ENCODE measurements at places on chromosomes 6 and 20.

DNA sequence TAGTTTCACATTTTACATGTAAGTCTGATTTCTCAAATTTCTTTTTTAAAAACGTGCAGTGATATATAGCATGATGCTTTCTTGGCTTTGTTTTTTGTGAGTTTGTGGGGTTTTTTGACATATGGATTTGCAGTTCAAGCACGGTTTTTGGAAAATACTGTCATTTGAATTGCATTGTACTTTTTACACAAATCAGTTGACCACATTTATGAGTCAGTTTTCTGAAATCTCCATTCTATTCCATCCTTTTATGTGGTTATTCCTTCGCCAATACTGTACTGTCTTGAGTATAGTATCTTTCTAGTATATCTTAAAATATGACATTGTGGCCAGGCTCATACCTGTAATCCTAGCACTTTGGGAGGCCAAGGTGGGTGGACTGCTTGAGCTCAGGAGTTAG lies 890.0 kb upstream of the CITED2 start:
- no peak for DNase-seq

DNA sequence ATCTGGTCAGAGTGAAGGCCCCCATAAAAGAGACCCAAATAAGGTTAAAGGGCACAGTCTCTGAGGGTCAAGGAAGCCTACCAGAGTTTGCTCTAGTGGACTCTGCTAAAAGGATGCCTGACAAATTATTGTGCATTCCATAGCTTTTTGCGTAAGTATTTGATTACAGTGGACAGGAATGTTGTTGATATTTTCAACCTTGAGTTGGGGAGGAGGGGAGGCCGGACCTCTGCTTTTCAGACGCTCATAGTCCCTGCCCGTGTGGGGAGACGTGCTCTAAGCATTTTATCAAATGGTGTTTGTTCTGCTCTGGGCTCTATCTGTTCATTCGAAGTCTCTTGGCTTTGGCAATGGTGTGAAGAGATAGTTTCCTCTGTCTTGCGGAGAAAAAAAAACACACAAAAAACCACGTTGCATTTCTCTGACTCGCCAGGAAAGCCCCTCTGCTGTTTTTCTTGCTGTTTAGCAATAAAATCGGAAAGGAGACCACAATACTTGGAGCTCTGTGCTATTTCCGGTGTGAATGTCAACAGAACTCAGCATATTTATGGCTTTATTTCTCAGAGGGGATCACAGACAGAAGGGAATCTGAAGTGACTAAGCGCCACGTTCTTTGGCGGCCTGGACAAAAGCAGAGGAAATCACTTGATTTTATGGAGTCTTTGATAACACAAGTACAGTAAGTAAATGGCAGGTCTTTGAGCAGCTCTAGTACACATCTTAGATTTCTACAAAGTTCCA lies 159.8 kb downstream of the ZFP64 start:
- no peak for DNase-seq

DNA sequence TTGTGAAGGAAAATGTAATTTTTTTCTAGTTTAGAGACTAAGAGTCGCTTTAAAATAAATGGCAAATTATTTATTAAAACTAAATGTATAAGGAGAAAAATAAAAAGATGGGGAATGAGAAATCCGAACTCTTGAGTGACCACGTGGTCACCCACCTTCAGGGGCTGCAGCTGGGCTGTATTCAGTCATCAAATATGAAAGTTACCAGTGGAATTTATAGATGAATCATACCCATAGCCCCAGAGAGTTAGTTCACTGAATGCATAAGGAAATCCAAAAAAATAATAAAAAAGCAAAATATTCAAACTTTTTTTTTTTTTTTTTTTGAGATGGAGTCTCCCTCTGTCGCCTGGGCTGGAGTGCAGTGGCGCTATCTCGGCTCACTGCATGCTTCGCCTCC lies 947.7 kb upstream of the ADGRB3 start:
- DNase-seq = no peak

- no peak for DNase-seq
Measured at GRCh38 chr20:17556837-17557674, 12.8 kb upstream of the DSTN start.

DNA sequence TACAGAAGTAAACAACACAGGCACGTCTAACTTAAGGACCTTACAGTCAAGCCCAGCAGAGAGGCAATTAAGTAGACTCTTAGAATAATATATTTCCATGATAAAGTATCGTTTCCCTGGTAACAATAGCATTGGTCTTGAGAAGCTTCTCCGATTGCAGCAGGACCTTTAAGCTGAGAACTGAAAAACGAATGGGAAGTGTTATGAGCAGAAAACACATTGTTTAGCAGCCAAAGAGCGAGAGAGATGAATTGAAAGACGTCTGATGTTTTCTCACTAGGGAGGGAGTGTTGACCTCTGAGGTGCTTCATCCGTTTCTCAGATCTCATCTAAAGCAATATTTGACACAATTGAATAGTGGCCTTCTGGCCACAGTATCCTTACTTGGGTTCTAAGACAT lies 855 bp downstream of the BYSL start:
- no peak for DNase-seq

DNA sequence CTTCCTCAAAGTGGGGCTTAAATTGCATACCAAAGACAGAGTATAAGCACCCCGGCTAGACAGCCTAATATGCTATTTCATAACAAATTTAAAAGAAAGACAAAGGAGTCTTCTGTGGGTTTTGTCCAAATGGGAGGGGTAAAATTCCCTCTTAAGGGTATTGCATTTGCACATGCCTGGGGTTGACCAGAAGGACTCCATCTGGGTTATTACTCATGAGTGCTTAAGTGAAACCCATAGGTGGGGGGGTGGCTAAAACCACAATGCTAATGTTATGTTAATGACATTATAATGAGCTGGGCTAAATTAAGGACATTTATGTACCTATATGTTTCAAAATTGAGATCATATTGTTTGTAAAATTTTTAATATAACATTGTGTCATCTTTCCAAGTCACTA lies 15.0 kb downstream of the IMPG1 start:
- DNase-seq = no peak

DNA sequence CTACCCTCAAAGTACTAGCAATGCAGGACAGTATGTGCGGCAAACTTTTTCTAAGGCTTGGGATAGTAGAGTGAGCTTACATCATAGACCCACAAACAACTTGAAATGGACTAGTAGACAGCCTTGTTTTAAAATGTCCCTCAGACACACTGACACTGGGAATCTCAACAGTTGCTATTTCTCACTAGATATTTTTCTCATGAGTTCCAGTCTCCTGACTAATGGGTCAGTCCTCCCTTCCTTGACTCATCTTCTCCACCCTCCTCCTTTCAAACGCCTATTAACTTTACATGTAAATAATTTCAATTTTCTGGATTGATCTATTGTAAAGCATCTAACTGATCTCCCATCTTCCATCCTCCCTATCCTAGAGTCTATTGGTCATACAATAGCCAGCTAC lies 308.3 kb upstream of the PREP start:
- DNase-seq = no peak

DNA sequence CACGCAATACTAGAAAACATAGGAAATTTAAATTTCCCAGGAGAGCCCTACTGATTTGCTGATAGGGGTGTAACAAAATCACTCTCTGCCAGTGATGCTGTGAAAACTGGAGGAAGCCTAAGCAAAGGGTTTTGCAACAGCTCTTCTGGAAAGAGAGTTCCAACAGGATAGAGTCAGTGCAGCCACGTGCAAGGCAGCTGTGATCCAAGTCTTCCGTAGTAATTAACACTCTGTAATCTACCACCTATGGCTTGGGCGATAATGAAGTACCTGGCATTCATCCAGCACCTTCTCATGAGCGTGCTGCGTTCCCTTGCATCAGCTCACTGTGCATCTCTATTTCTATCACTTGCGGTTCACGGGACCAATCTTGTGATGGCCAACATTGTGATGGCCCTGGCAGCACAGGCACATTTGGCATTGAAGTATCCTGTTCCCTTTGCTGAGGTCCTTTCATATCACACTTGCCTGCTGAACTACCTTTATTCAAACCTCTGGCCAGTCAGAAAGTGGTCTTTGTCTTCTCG lies 48.2 kb downstream of the IRF4 start:
- no peak for DNase-seq

DNA sequence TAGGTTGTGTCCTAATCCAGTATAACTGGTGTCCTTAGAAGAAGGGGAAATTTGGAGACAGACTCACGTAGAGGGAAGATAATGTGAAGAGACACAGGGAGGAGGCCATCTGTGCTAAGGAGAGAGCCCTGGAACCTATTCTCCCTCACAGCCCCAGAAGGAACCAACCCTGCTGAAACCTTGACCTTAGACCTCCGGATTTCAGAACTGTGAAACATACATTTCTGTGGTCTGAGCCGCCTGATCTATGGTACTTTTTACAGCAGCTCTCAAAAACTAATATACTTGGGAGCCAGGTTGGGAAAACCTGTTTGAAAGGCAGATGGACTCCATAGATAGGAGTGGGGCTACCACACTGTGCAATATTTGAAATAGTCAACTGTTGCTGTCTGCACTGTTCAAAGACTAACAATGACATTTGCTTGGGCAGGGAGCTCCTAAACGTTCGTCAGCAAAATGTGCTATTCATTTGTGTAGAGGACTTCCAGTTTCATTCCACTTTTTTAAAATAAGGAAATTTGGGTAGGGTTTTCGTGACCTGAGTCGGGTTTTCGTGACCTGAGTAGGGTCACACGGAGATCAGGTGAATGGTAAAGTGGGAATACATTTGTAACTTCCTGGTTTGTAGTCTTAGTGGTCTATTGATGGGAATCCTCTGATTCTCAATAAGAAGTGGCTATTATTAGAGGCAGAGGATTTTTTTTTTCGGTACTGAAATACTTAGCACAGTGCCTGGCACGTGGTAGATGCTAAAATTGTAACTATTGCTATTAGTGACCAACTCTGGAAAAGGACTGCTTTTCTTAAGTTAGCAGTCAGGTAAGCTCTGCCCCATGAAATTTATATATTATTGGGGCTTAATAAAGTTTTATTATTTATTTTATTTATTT lies 11.4 kb downstream of the TAGAP start:
- no peak for DNase-seq

GRCh38 chr6:33174784-33175183 lies 17.5 kb downstream of the COL11A2 start:
- DNase-seq = no peak

- DNase-seq = no peak
Measured at GRCh38 chr20:23937303-23938117, 51.1 kb downstream of the GGTLC1 start.

GRCh38 chr20:60095456-60095855 lies 137.2 kb downstream of the CDH26 start:
- DNase-seq = peak; percentile 92

DNA sequence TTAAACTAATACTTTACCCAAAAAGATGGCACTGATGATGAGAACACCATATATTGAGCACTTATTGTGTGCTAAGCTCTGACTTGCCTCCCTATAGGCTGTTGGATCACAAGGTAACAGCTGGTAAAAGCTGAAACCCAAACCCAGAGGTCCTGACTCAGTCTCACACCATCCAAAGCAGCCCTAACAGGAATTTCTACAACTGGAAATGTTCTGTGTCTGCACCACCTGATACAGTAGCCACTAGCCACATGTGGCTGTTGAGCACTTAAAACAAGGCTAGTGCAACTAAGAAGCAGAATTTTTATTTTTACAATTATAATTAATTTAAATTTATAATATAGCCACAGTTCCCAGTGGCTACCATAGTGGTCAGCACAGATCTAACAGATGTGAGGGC lies 15.6 kb upstream of the MATN4 start:
- no peak for DNase-seq

- no peak for DNase-seq
Measured at GRCh38 chr20:11012975-11013374, 339.2 kb upstream of the JAG1 start.

GRCh38 chr6:52307900-52308372 lies 23.4 kb upstream of the MCM3 start:
- DNase-seq = no peak

DNA sequence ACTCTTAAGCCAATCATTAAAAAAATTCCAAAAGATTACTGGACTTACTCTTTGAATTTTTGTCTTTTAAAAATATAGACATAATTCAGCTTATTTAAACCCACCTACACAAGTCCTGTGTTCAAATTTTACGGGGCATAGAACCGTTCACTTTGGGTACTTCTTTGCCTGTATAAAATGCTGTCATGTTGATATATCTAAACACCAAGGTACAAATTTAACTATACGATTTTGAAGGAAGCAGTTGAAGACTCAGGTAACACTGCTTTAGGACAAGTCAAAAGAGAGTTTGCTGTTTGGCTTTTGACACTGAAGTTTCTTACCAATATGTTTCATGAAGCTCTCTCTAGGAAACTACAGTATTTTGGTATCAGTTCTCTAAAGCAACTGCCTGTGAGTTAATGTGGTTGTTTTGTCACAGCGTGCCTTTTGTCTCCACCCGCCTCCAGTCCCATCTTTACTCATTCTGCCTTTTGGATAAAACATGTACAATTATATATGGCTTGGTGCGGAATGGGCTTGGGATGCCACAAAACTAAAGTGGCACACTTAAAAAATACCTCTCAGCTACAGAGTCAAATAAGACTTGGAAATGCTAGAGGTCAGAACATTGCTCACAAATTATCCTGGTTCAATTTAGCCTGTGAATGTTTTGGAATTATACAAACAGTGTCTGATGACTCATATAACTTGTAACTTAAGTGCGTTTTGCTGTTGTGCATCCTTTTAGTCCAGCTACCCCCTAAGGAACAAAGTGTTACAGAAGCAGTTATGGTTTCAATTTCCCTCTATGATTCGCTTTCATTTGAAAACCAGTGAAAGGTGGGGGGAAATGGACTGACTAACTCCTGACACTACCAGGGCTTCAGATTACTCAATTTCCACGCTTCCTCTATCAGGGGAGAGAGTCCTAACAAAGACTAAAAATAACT lies 38.7 kb downstream of the RGS17 start:
- DNase-seq = no peak

DNA sequence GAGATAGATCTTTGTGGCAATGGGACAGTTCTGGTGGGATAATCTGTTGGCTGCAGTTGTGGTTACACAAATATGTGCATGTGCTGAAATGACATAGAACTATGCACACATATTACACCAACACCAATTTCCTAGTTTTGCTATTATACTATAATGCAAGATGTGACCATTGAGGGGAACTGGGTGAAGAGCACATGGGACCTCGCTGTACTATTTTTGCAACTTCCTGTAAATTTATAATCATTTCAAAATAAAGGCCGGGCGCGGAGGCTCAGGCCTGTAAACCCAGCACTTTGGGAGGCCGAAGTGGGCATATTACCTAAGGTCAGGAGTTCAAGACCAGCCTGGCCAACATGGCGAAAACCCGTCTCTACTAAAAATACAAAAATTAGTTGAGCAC lies 8.7 kb downstream of the ARMC12 start:
- no peak for DNase-seq

DNA sequence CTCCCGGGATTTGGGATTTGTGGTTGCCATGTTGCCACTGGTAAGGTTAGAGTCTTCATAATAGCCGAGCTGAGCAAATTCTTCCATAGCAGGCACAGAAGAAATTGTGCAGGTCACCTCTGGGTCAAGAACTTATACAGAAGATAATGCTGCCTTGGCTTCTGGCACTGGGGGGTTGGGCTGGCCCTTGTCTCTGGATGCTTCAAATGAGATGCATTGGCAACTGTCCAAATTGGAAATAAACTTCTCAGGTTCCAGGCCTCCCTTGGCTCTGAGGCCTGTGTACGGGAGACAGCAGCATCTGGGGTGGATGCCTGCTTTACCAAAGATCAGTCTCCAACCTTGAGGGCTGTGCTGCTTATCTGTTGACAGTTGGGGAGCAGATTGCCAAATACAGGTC lies 26.2 kb downstream of the MYO6 start:
- DNase-seq = peak; percentile 39

- no peak for DNase-seq
Measured at GRCh38 chr6:56854086-56854485, 100.8 kb upstream of the BEND6 start.
